ENCODE measurements at places on chromosomes 16 and 17.
A peak's percentile ranks its signal among the peaks of the same experiment; 100 is the strongest.

- DNase-seq, result peak; percentile 84
These were observed 1.2 kb upstream of the CCDC42 start for GRCh38 chr17:8745586-8746500.

DNA sequence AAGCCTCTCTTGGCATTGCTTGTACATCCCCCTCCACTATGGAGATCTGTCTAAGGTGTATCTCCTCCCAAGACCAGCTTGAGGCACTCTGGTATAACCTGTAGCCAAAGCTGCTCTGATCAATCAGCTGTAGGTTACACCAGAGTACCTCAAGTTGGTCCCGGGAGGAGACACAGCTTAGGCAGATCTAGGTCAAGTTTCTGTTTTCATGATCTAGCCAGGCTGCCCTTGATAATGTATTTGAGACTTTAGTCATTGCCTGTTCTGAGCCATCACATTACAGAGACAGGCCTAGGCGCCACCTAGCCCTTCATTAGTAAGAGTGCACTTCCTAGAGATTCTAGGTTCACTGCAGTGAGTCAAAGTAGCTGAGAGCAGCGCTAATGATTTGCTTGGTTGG lies 31.4 kb downstream of the ASGR1 start:
- no peak for DNase-seq

DNA sequence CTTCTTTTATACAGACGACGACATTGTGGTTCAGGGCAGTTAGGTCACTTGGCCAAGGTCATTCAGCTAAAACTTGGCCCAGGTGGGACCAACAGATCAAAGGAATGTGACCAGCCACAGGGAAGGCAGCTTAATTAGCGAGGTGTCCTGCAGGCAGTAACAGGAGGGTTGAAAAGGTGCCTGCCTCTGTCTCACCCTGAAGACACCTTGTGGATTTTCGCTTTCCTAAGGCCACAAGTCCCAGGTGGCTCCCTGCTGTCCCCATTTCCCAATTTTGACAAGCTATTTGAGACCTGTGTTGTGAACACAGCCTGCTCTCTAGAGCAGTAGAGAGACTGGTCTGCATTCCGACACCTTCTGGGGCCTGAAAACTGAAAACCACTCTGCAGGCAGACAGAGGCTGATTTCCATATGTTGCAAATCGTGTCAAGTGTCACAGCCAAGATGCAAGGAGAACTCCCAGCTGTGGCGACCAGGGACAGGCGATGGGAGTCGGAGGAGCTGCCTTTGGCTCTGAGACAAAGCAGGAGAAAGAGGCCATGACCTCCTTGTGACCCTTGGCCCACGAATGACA lies 593.1 kb upstream of the CDH5 start:
- DNase-seq, result no peak

- DNase-seq, result no peak
These were observed 88.5 kb upstream of the HNF1B start for GRCh38 chr17:37833237-37833859.

DNA sequence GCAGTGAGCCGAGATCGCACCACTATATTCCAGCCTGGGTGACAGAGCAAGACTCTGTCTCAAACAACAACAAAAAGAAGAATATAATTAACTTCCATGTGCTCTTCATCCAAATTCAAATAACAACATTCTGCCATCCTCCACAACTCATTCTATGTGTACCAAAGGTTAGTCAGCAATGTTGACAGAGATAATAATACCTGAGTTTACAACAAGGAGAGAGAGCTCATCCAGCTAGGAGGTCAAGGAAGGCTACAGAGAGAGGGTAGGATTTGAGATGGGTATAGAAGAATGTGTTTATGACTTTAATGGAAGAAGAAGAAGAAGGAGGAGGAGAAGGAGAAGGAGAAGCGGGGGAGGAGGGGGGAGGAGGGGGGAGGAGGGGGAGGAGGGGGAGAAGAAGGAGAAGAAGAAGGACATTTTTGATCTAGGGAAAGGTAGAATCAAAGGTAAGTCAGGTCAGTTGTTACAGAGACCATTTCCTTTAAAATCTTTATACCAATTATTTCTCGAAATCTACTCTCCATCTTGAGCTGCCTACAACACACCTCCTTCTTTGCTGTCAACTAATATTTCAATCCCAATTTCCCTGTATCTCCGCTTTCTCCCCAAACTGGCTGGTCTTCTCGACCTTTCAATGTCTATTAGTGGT lies 10.1 kb upstream of the HSF5 start:
- DNase-seq, result no peak

DNA sequence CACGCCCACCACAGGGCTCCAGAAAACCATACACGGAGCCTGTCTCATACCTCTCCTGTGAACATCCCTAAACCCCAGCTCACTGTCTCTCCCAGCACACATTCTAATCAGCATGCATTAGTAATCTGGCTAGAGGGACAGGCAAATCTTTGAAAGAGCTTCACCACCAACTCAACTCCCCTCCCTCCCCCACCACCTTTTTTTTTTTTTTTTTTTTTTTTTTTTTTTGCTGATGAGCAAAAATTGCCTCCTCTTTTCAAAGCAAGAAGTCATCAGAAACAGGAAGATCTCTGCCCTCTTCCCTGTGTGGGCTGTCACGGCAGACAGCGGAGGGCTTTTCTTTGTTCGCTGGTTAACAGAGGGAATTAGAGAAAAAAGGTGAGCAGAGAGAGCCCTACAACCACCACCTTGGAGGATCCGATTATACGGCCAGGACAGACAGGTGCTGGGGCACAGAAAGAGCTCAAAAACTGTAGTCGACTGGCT lies 19.9 kb downstream of the GAS7 start:
- no peak for DNase-seq

- no peak for DNase-seq
These were observed 852 bp downstream of the ZNF469 start for GRCh38 chr16:88383401-88384221.

GRCh38 chr17:41492771-41493170 lies 3.1 kb upstream of the KRT36 start:
- no peak for DNase-seq

DNA sequence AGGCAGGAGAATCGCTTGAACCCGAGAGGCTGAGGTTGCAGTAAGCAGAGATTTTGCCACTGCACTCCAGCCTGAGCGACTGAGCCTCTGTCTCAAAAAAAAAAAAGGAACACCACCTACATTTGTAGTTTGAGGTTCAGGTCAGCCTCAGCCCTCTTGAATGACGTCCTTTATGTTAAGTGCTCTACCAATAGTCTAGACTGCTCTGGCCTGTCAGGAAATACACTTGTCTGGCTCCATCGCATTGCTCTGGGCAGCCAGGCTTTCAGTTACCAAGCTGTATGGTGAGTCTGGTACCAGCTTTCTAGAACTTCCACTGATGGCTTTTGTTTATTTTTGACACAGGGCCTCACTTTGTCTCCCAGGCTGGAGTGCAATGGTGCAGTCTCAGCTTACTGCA lies 11.4 kb downstream of the SOCS7 start:
- DNase-seq, result no peak

- no peak for DNase-seq
These were observed 126.0 kb downstream of the HS3ST3A1 start for GRCh38 chr17:13475574-13476223.

- DNase-seq, result no peak
These were observed 223.8 kb downstream of the SOX9 start for GRCh38 chr17:72344613-72345012.

GRCh38 chr16:20768121-20768520 lies 4.3 kb downstream of the ACSM3 start:
- DNase-seq, result no peak

GRCh38 chr16:11677959-11678881 lies 10.0 kb downstream of the SNN start:
- no peak for DNase-seq

GRCh38 chr17:19508577-19508867 lies 25.1 kb upstream of the SLC47A1 start:
- DNase-seq, result no peak

- DNase-seq, result peak; percentile 35
These were observed 790 bp downstream of the NCBP3 start for GRCh38 chr17:3845291-3845620.

- DNase-seq, result no peak
These were observed 1.4 kb upstream of the ST6GALNAC1 start for GRCh38 chr17:76644995-76645394.

DNA sequence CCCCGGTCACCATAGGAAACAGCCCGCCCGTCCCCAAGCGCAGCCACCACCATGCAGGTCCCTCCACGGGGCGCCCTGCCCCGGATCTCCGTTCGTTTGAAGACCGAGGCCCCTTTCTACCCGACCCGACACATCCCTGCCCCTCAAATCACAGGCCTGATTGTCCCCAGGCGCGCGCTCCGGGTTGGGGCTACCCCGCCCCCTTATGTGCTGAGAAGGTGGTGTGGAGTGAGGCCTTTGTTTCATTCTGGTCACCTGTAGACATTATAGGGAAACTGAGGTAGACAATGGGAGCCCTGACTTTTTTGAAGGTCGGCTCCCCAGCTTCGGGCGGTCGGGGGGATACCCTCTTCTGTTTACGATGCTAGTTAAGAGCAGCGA lies 763 bp upstream of the ACTG1 start:
- DNase-seq, result peak; percentile 62

- DNase-seq, result no peak
These were observed 8.7 kb upstream of the GINS2 start for GRCh38 chr16:85697431-85697830.

- no peak for DNase-seq
These were observed 76.1 kb upstream of the IRX3 start for GRCh38 chr16:54362591-54363206.

GRCh38 chr17:61416540-61417363 lies 17.1 kb downstream of the TBX2 start:
- peak; percentile 58 for DNase-seq

GRCh38 chr17:218432-219110 lies 37.1 kb upstream of the DOC2B start:
- no peak for DNase-seq

GRCh38 chr17:68910251-68910705 lies 44.9 kb downstream of the ABCA8 start:
- DNase-seq, result no peak

DNA sequence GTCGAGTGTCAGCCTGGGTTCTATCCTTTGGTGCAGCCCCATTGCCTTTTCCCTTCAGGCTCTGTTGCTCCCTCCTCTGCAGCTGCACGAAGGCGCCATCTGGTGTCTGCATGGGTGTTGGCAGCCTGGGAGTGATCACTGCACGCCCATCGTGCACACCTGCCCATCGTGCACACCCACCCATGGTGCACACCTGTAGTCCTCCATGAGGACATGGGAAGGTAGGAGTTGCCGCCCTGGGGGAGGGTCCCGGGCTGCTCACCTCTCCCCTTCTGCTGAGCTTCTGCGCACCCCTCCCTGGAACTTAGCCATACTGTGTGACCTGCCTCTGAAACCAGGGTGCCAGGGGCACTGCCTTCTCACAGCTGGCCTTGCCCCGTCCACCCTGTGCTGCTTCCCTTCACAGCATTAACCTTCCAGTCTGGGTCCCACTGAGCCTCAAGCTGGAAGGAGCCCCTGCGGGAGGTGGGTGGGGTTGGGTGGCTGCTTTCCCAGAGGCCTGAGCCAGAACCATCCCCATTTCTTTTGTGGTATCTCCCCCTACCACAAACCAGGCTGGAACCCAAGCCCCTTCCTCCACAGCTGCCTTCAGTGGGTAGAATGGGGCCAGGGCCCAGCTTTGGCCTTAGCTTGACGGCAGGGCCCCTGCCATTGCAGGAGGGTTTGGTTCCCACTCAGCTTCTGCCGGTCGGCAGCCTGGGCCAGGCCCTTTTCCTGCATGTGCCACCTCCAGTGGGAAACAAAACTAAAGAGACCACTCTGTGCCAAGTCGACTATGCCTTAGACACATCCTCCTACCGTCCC lies 2.9 kb downstream of the CTRL start:
- DNase-seq, result peak; percentile 79

GRCh38 chr17:17792551-17793377 lies 44.0 kb downstream of the SREBF1 start:
- DNase-seq, result peak; percentile 82

DNA sequence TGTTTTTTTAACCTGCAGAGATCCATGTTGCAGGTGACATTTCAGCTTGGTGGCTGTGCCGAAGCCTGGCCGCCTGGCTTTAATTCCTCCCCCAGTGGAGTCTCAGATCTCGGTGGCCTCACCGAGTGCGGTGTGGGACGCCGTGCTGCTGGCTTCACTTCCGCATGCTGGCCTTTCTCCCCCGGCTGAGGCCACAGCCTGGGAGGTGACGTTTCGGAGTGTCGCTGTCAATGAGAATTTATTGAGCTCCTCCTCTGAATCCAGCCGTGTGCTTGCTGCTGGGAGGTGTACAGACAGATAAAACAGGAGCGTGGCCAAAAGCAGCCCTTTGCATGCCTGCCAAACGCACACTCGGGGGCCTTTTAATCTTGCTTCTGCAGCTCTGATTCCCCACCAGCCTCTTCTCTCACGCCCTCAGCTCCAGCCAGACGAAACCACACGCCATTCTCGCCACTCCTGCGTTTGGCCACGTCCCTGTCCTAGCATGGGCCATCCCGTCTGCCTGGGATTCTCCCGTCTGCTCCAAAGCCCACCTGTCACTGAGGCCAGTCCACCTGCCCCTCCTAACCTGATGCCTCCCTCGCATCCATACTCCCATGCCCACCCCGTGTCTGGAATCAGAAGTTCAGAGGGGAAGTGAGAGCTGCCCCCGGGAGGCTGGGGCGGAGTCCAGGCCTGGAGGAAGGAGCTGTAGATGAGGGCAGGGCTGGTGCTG lies 3.6 kb downstream of the GSE1 start:
- no peak for DNase-seq

DNA sequence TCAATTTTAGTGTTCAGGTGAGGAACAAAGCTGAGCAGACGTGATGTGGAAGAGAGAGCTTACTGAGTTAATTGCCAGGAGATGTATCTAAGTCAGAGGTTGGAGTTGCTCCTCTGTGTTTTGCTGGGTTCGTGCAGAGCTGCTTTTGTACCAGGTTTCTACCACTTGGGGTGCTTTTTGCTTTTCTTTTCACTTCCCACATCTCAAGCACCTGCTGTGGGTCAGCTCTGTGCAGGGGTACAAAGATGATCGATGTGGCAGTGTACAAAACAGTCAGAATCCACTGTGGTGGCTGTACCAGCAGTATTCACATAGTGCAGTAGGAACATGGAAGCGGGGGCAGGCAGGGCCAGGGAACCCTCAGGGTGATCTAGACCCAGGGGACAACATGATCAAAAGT lies 14.8 kb downstream of the UNK start:
- no peak for DNase-seq

DNA sequence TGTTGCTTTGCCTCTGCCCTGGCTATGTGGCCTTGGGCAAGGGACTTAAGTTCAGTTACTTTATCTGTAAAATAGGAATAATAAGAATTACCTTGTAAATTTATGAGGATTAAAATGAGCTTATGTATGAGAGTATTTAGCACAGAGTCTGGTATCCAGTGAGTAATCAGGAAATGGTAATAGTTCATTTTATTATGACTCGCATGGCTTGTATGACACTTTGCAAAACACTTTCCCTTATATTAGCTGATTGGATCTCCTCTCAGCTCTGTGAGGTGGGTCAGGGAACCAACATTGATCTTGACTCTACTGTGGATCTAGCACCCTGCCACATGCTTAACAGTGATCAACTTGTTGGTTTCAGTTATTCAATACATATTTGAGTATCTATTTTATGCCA lies 8.3 kb upstream of the CDH3 start:
- no peak for DNase-seq

DNA sequence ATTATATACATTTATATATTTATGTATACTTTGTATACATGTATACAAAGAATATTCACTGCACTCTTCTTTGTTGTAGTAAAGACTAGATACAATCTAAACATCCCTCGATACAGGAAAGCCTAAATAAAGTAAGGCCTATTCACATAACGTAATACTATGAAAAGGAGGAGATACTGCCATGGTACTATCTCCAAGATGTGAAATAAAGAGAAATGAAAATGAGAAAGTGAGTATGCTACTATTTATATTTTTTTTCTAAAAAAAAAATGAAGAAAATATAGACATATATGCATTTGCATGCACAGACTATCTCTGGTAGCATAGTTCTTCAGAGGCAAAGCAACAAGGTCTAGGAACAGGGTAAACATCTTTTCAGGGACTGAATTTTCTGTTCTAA lies 19.4 kb downstream of the CFDP1 start:
- no peak for DNase-seq

Data from CD4-positive, alpha-beta T cell treated with Interleukin-12 subunit alpha and Interleukin-12 subunit beta, for 1 hour (primary cell).